ENCODE measurements at places on chromosomes 2 and 18.

DNA sequence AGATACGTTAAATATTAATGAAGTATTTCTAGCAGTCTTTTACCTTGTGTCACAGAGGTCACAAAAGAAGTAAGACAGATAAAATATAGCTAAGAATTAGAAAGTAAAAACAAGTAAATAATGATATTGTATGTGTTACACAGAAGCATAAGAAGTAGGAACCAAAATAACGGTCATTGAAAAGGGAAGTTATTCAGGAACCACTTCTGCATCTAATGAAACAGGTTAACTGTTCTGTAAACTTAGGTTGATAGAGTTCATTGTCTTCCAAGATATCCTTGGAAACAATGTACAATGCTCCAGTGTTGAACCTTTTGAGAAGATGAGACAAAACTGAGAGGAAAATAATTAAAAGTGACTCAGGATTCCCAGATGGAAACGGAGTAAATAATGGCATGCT, 57.1 kb upstream of the CD302 start:
- DNase-seq: no peak

DNA sequence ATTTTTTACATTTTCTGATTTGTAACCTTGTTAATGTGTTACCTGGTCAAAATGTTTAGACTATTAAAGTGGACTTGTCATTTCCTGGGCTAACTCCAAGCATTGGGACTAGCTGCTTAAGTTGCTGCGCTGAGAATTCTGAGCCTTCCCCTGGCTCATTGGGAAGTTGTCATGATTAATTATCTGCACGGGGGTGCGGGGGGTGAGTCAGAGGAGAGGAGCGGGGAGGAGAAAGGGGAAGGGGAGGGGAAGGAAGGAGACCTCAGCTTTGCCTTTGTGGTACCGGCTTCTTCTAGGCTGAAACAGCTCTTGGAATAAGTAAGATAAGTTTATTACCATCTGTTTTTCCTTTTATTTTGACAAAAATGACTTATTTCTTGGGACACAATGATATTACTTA, 52.9 kb upstream of the APCDD1 start:
- DNase-seq: no peak

GRCh38 chr2:134104754-134105153, 149.1 kb upstream of the MGAT5 start:
- DNase-seq: peak; percentile 36

DNA sequence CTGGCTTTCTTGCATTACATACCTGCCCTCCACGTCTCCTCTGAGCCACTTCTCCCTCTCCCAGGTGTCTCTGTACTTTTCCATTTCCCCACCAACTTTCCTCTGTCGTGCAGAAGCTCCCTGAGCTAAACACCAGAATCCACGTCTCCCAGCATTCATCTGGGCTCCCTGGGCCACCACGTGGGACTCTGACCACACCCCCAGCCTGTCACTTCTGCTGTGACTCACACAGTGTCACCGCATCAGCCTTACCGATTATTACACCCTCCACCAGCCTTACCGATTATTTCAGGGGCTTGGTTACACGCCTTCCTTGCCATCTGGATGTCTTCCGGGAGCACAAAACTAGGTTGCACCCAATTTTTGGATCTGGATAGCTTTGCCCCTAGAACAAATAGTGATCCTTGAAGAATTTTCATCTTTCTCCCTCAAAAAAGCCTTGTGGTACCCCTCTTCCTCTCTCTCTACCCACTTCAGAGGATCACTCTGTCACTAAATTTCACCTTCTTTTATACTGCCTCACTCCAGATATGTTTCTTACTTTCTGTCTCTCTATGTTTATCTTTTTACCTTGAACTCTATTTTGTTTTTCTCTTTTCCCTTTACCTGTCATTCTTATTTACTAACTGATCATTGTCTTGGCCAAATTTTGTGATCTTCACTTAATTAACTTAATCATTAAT, 136.9 kb upstream of the CAB39 start:
- DNase-seq: peak; percentile 11

DNA sequence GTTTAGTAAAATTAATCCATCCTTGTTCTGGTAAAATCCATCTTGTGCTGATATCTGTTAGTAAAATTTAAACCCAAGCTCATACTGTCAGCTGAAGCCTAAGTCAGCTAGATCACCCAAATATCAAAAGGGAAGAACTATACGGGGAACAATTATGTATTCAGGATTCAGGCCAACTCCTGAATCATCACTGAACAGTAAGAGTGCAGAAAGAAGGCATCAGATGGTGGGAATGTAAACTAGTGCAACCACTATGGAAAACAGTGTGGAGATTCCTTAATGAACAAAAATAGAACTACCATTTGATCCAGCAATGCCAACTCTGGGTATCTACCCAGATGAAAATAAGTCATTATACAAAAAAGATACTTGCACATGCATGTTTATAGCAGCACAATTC, 81.8 kb downstream of the RAPGEF4 start:
- DNase-seq: no peak

GRCh38 chr2:217626926-217627325, 375.9 kb downstream of the TNS1 start:
- DNase-seq: no peak

- no peak for DNase-seq
Observed at GRCh38 chr2:158825021-158825420, 29.9 kb downstream of the DAPL1 start.

GRCh38 chr2:176521878-176522670, 252.8 kb downstream of the MTX2 start:
- no peak for DNase-seq

- DNase-seq: no peak
Observed at GRCh38 chr2:239625156-239625845, 224.5 kb upstream of the HDAC4 start.

DNA sequence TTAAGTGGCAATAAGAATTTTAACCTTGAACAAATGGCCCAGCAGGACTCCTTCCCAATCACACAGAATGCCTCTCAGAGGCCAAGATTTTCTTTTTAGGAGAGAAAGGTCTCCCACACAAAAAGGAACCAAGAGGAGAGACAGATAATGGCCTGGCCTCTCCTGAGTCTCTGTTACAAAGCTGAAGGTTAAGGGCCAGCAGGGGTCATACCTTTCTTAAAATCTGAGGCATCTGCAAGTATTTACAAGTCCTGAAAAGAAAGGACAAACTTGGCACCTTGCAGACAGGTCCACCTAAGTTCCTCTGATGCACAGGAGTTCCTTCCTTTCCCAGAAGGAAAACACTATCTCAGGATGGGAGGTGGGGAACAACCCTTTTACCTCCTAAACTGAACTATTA, 142.3 kb downstream of the TMEM163 start:
- DNase-seq: peak; percentile 29

GRCh38 chr2:191693778-191694177, 15.8 kb downstream of the NABP1 start:
- DNase-seq: no peak

DNA sequence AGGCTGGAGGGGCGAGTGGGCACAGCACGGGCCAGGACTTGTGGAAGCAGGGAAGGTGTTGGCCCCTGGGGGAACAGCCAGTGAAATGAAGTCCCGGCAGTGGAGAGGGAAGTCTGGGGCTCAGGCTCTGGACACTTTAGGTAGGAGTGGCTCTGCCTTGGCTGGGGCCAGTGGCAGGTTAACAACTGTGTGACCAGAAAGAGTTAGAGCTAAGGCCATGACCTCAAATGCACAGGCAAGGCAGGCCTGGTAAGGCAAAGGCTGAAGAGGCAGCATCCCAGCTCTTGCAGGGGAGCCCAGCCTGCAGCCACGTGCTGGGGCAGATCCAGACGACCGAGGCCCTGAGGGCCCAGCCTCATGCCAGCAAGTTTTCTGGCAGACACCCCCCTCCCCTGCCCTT, 21.5 kb downstream of the PCARE start:
- no peak for DNase-seq

DNA sequence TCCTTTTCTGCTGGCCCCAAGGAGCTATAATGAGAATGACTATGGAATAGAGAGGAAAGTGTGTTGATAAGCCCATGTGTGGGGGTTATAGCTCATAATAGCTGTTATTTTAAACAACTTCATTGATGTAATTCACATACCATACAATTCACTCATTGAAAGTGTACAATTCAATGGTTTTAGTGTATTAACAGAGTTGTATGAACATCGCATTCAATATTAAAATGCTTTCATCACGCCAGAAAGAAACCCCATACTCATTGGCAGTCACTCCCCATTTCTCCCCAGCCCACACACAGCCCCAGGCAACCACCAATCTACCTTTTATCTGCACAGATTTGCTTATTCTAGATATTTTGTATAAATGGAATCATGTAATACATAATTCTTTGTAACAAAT, 139.6 kb upstream of the CYP1B1 start:
- DNase-seq: no peak

GRCh38 chr2:238107525-238108422, 7.6 kb downstream of the ESPNL start:
- DNase-seq: no peak

DNA sequence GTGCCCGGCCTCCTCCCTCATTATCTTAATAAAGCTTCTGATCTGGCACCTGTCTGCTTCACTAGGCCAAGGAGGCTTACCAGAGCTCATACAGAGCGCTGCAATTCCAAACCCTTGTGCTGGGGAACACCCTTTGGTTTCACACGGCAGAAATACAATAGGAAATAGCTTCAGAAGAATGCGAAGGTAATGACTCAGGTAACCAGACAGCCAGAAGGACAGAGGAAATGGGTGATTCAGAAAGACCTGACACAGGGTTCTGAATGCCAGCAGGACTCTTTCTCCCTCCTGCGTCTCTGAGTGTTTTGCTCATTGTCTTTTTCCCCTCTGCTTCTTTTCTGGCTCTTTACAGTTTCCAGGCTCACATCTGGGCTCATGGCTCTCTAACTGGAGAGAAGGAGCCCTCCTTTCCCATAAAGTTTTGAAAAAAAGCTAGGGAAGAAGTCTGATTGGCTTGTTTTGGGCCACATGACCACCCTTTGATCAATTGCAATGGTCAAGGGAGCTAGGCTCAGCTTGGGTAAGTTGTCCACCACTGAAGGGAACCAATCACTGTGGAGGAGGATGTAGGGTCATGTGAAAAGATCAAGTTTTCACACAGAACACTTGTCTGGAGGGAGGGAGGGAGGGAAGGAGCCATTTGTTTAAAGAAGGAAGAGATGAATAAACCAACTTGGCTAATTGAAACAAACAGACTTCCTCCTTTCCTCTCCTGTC, 90.5 kb upstream of the UPP2 start:
- DNase-seq: no peak
